ENCODE measurements at places on chromosomes 2 and 18.

DNA sequence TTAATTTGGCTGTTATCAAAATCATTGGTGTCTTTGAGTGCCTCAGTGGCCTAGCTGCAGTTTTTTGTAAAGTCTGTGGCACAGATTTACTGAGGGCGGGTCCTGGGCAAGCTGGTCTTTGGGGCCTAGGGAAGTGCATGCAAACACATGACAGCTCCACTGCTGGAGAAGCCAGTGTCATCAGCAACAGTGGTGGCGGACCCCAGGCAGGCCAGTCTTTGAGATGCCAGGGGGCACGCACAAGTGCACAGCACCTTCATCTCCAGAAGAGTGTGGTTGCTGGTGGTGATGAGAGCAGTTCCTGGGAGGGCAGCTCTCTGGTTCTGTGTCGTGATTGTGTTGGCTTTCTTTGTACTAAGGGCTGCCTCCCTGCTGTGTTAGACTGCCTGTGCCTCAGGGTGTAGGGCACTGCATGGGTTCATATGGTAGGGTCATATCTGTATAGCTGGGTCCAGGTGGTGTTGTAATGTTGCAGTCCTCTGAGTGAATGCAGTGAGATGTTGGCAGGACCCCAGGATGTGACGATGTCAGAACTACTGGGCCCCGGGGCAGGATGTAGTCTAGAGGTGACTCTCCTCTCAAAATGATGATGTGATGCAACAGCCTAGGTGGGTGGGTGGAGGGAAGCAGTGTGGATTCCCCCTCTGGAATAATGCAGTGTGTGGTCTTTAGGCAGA lies 646.7 kb upstream of the CDH2 start:
- no peak for DNase-seq

GRCh38 chr2:236872981-236873380 lies 212.7 kb upstream of the COPS8 start:
- DNase-seq = no peak

DNA sequence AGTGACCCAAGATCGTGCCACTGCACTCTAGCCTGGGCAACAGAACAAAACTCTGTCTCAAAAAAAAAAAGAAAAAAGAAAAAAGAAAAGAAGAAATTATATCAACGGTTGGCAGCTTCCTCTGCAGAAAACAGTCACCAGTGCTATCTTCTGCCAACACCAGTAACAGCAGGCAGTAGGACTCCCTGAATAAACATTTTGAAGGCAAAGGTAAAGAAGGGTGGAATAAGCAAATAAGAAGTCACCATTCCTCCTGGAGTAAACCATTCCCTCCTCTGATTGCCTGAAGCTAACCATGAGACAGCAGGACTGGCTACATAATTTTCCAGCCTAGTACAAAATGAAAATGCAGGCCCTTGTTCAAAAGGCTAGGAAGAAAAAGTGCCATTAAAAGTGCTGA lies 9.0 kb upstream of the RNF103 start:
- no peak for DNase-seq

GRCh38 chr2:236162031-236162845 lies 5.9 kb downstream of the GBX2 start:
- DNase-seq = no peak

GRCh38 chr18:2075499-2075898 lies 495.8 kb downstream of the METTL4 start:
- no peak for DNase-seq

DNA sequence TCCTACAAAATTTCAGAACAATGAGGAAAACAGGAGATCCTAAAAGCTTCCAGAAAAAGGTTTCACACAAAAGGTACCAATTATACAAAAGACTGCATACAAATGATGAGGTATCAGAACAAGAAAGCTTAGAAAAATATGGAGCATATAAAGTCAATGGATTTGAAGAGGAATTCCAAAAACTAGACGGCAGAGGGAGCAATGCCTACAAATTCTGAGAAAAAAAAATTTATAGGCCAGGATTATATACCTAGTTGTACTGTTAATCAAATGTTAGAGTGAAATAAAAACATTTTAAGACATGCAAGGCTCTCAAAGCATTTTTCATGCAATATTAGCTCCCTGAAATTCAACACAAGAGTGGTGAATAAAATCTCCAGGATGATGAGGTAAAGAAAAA lies 106.2 kb downstream of the ZRANB3 start:
- no peak for DNase-seq

GRCh38 chr2:226831266-226831665 lies 4.6 kb upstream of the RHBDD1 start:
- no peak for DNase-seq

DNA sequence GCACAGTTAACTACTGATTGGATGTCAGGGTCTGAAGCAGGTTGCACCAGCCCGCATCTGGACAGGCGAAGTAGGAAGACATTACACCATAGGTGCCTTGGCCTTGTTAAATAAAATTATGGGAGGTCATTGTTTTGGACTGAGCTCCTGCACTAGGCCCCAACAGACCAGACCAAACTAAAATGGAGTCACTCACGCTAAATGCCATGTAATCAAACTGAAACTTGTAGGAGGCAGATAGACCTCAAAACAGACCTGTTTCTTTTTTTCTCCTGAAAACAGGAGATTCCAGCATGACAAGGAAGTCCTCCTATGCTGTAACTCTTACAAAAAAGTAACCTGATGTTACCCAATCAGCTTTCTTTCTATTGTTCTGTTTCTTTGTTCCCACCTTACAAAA lies 15.5 kb upstream of the NFU1 start:
- DNase-seq = no peak

DNA sequence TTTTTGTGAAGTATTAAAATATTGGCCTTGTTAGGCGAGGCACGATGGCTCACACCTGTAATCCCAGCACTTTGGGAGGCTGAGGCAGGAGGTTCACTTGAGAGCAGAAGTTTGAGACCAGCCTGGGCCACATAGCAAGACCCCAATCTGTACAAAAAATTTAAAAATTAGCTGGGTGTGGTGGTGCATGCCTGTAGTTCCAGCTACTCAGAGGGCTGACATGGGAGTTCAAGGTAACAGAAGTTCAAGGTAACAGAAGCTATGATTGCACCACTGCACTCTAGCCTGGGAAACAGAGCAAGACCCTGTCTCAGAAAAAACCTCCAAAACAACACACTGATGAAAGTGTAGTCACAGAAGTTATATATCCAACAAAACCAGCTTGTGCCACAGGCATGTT lies 39.8 kb downstream of the IMPA2 start:
- DNase-seq = no peak

GRCh38 chr2:182359027-182359989 lies 67.5 kb downstream of the PDE1A start:
- no peak for DNase-seq

DNA sequence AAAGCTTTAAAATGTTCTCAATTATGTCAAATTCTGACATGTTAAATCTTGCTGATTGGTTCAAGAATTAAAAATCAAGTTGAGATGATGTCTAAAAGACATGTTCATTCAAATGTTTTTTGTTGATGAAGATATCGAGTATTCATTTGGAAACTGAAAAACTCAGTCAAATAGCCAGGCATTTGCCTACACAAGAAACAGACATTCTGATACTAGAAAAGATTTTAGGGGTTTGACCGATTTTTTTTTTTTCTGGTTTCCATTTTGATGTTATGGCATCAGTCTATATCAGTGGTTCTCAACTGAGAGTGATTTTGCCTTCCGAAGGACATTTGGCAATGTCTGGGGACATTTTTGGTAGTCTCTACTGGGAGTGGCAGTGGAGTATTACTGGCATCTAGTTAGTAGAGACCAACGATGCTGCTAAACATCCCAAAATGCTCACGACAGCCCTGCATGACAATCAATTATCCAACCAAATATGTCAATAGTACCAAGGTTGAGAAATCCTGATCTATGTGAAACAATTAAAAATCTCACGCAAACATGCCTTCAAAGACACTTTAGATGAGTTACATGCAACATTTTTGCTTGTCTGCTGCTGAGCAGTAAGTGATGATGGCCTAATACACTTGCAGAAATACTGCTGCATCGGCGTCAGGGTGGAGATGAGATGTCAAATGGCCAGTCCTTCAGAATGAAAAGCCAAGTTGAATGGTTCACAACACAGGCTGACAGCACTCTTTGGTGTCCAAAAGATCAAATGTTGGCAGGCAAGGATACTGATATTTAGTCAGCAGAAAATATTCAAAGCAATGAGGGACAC lies 12.5 kb downstream of the RASGRP3 start:
- no peak for DNase-seq

DNA sequence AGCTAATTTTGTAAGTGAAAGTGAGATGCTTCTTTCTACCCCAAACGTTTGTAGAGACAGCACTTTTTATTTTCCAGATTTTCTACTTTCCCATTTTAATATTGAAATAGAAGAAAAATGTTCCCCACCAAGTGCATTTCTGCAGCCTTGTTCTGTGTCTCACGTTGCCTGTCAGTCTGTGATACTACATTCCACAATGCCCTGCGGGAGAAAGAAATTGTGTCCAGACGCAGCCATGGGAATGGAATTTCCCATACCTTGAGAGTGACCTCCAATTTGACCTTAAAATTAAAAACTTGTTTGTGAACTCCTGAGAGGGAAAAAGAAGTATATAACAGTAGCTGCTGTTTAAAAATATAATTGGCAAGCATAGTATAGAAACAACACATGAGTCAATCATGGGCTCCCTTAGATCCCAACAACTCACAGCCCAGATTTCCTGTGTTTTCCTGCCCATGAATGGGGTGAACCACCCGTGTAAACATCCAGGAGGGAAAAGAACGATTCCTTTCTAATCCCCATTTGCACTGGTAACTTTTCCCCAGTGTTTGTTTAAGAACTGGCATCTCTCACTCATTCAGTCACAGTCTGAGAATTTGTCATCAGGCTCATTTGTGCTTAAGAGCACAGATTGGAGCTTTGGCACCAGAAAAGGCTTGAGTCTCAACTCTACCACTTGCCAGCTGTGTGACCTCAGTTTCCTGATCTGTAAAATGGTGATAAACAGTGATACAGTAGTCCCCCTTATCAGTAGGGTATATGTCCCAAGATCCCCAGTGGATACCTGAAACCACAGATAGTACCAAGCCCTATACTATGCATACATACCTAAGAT lies 166.1 kb upstream of the ZNF521 start:
- DNase-seq = no peak

DNA sequence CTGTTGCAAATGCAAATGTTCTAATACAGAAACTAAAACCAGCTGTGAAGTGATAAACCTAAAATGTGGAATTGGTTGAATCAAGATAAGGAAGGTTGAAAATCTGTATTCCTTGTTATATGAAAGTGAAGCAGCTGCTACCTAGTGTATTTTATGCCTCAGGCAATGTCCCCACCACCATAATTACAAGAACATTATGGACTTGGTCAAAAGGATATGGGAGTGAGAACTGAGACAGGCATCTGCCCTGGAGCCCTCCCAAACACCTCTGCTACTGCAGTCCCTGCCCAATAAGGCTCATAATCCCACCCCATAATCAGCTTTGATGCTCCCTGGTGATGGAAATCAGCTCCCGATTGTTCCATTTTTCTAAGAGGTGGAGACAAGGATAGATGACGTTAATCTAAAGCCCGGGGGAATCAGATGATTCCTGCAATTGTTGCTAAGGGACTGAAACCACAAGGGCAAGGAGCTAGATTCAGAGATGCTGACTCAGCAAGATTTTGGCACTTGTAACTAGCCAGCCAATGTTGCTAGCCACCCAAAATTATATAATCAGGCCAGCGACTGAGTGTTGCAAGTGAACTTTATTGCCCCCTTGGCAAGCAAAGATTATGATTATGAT lies 69.5 kb downstream of the EVA1A start:
- DNase-seq = no peak

DNA sequence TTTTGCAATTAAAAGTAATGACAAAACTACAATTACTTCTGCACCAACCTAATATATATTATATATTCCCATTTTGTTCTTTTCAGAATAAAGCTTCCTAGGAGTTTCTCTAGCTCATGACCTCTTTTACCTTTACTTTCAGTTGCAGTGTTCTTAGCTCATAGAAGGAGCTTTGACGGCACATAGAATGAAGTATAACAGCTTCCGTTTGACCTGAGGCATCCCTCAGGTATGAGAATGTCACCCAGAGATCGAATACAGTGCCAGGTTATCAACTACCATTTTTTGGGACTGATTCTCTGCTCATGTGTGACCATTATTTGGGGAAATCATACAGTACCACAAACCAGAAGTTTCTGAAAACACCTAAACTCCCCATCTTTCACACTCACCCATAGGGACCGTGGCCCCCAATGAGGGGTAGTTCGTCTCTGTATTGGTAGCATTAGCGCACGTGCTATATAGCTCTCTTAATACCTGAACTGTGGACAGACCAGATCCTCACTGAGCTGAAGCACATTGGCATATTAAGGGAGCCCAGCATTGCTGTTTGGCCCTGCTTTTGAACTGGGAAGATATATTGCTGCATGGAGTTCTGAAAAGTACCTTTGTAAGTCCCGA lies 123.0 kb downstream of the SPTBN1 start:
- no peak for DNase-seq

GRCh38 chr2:16680781-16681180 lies 15.1 kb upstream of the CYRIA start:
- no peak for DNase-seq
